ENCODE measurements at places on chromosomes 2 and 18. TPM values are rescaled to one million over a fixed set of nuclear protein-coding genes. Genes with fewer than 3 reads are reported as not detected.

The ATOH8 gene
- total RNA-seq = under 0.01 TPM

The LRRFIP1 gene
- total RNA-seq = 65.2 TPM

DNA sequence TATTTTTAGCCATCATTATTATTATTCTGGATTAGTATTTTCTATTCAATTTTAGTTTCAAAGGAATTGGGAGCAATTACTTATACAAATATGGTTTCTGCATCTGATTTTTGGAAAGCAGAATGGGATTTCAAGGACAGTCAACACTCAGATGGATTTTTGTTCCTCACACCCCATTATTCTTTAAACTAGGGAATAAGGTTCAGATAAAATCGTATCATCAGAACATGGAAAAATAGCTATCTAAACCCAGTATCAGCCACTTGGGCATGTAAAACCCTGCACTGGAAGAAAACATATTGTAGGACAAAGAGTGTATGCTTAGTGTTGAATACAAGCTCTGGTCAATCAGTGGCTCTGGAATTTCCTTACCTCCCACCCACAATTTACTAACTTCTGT lies 452.5 kb downstream of the ZNF516 start:
- DNase-seq = no peak

GRCh38 chr2:62904344-62904743 lies 146.3 kb upstream of the OTX1 start:
- no peak for DNase-seq

The VWC2L gene
- under 0.01 TPM for total RNA-seq

The STK17B gene
- total RNA-seq = 30.4 TPM

The FSIP2 gene
- total RNA-seq = 1.1 TPM

GRCh38 chr2:79370976-79371538 lies 141.8 kb upstream of the CTNNA2 start:
- DNase-seq = no peak

GRCh38 chr2:74461187-74462053 lies 3.2 kb downstream of the WBP1 start:
- no peak for DNase-seq

- no peak for DNase-seq
Measured at GRCh38 chr2:153165021-153165420, 313.5 kb downstream of the RPRM start.

DNA sequence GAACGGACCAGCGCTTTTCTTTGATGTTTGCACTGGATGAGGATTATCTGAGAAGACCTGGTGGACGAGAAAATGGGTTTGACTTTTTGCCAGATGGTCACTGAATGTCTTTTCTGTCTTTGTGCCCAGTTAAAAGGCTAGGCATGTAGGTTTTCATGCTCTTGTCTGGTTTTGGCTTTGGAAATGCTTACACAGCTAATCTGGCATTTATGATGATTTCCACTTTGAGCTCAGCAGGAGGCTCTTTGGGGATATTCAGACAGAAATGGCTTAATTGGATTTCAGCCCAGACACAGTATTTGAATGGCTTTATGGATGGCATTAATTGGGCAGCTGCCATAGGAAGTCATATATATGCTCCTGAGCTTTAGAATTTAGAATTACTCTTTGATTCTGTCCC lies 59.6 kb downstream of the NCK2 start:
- DNase-seq = no peak

DNA sequence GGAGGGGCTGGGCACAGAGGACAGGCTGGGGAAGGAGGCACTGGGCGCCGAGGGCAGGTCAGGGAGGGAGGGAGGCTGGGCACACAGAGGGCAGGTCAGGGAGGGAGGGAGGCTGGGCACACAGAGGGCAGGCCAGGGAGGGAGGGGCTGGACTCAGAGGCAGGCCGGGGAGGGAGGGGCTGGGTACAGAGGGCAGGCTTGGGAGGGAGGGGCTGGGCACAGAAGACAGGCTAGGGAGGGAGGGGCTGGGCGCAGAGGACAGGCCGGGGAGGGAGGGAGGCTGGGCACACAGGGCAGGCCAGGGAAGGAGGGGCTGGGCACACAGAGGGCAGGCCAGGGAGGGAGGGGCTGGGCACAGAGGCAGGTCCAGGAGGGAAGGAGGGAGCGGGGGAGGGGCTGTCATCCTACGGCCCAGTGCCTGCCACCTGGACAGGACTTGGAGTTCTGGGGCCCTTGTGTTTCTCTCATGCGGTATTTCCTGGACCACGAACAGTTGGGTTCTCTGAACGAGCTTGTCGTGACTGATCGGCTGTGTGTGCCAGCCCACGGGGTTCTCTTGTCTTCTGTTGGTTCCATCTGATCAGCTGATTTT lies 46.7 kb upstream of the KCNG2 start:
- DNase-seq = no peak

The ANKAR gene
- total RNA-seq = 9.4 TPM

The NCKAP5 gene
- not detected for total RNA-seq

DNA sequence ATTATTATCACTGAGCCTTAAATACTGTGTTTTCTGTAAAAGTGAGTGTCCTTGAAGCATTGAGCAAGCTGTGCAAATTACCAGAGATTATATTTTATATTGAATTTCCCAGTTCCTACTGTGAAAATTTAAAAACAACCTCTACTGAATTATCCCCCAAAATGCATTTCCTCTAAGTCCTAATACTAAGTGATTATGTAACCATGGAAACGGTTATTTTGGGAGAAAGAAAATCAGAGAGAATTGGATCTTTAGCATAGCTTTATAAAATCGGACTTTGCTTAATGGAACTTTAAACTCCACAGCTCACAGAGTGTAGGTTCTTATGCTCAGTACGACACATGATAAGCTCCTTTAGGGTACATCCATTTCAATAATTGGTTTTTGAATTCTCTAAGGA lies 19.3 kb upstream of the CHMP1B start:
- DNase-seq = no peak

- DNase-seq = no peak
Measured at GRCh38 chr2:175976391-175977157, 25.5 kb downstream of the LNPK start.

The CHRNA1 gene
- not detected for total RNA-seq

The LYPD6 gene
- 0.27 TPM for total RNA-seq

The LTBP1 gene
- 4.3 TPM for total RNA-seq

The DSG1 gene
- not detected for total RNA-seq

- no peak for DNase-seq
Measured at GRCh38 chr2:217392930-217393584, 533.2 kb upstream of the TNP1 start.

DNA sequence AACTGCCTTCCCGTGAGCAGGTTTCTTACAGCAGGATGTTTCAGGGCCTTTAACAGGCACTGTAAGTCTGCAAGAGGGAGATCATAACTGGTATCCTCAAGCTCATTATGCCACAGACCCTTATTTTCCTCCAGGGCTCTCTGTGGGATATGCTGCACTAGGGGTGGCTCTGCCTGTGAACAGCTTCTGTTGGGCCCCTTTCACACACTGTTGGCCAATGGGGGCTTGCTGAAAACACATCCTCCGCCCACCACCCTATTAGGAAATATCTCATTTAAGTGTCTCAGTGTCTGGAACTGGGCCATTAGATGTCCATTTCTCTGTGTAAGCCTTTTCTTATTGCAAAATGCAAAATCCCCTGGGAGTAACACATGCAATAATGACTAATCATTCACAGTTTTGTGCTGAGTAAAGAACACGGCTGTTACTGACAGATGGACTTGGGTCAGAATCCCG lies 414.3 kb upstream of the HS6ST1 start:
- DNase-seq = no peak

Measured in hematopoietic multipotent progenitor cell (in vitro differentiated cells).